ENCODE measurements at places on chromosomes 13 and 19.

GRCh38 chr13:114089341-114089740, 43.1 kb downstream of the RASA3 start:
- DNase-seq = no peak

GRCh38 chr19:19637523-19638251, 5.8 kb downstream of the GMIP start:
- no peak for DNase-seq

DNA sequence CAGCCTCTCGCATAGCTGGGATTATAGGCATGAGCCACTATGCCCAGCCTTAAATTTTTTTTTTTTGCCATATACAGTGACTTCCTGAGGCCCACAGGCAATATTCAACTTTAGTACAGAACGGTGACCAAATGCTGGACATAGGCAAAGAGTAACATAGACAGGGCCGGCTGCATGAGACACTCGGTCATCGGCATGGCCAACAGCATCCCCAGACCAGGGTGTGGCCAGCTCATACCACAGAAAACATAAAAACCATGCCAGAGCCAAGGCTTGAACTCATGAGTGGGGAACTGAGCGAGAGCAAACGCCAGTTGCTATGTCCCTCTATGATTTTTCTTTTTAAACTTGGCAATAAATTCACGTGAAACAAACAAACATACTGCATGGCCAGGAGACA, 17.0 kb downstream of the KANK2 start:
- DNase-seq = no peak

- peak; percentile 11 for DNase-seq
Measured at GRCh38 chr13:58566176-58566575, 934.6 kb downstream of the PCDH17 start.

DNA sequence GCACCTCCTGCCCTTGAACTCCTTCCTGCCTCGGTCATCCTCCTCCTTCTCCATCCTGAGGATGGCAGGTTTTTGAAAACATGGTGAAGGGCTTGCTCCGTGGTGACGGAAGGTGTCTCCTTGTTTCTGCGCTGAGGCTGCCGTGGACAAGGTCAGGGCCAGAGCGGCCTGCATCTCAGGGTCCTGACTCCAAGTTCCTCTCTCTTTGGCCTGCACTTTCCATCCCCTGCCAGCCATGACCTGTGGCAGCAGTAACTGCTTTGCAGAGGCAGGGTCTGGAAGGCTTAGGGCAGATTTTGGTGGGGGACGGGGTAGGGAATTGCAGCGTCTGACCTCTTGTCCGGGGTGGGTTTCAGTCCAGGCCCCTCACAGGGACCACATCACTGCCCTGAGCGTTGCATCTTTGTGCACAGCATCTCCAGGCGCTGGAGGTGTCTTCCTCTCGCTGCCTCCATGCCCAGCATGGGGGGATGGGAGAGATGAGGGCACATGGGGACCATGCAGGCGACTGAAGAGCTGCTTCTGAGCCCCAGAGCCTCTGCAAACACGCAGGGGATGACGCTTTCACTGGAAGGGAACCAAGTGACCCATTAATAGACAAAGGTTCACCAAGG, 216.8 kb downstream of the TEX29 start:
- DNase-seq = no peak

DNA sequence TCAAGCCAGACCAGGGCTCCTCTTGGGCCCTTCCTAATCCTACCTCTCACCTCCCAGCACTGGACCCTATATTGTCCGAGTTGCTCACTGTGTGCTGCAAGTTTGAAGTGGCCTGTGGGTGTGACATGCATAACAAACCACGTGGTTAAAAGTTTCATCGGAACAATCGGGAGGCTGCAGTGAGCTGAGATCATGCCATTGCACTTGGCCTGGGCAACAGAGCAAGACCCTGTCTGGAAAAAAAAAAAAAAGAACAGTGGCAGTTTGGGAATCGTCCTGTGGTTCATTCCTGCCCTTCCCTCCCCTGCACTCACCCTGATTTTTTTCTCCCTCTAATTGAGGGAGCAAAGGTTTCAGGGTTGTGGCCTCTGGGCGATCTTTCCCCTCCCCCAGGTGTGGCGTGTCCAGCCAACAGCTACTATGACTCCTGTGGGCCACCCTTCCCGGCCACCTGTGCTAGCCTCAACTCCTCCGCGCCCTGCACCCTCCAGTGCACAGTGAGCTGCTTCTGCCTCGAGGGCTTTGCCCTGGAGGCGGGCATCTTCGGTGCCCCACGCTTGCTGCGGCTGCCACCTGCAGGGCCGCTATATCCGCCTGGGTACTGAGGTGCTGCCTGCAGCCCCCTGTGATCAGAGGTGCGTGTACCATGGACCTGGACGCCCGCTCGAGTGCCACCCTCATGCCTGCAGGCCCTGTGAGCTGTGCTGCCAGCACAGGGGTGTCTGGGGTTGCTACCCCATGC, 16.3 kb upstream of the FXYD3 start:
- no peak for DNase-seq

DNA sequence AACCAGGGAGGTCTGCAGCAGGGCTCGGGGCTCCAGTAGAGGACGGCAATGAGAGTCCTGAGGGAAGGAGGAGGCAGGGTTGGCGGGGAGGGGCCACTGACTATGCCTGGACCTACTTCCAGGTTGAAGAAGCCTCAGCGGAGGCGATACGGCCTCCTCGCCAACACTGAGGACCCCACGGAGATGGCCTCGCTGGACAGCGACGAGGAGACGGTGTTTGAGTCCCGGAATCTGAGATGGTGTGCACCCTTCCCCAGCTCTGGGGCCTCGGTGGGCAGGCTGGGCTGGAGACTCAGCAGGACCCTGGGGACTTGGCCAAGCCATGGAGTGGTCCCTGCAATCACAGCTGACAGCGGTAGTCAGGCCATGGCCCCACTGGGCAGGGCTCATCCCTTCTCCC, 1.7 kb downstream of the FAM174C start:
- DNase-seq = no peak

GRCh38 chr13:90947976-90948375, 399.5 kb upstream of the MIR17HG start:
- DNase-seq = no peak

DNA sequence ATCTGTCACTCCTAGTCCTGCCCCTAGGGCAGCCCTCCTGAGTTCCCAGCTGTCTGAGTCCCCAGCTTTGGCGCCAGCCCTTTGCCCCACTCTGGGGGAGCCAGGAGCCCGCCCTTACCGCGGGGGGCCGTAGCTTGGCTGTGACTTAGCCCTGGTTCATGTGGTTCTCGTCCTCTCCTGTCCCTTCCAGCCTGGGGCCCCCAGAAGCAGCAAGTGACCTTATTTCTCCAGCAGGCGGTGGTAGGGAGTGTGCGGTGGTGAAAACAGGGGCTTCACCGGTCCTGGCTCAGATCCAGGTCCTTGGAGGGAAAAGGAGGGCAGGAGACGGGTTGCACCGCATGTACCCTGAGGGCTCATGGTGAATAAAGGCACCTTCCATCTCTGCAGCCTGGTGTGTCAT, 7.9 kb downstream of the GIPC3 start:
- DNase-seq = no peak

DNA sequence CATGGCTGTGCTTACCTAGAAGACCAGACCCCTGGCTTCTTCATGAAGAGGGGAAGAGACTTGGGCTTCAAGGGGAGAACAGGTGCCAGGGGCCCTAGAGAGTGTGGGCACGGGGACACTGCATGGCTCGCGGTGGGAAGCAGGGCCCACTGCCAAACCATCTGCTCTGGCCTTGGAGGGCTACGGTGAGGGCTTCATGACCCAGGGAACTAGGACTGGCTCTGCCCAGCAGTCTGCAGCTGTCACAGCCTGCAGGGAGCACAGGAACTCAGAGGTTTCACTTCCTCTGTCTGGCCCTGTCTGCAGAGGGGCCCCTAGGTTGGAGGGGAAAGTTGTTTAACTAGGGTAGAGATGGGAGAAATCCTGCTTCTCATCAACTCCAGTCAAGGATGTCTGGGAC, 4.3 kb downstream of the ERCC1 start:
- DNase-seq = no peak

- peak; percentile 34 for DNase-seq
Measured at GRCh38 chr13:36918246-36919131, 1.5 kb downstream of the SMAD9 start.

DNA sequence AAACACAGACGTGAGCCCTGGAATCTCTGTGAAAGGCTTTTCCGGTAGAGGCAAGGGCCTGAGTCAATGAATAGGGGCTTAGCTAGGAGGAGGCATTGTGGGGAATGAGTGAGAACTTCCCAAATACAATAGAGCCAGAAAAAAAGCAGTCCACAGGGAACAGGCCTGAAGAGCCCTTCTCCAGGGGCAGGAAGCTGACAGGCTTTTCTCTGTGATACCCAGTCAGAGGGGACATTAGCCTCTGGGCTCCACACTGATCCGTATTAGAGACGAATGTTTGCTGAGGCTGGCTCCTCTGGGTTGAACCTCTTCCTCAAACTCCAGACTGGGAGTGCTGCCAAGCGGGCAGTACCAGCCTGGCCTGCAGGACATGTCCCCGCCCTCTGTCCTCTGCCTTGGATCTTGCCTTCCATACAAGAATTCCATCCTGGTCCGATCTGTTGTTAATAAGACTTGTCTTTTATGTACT, 2.3 kb downstream of the DHRS12 start:
- no peak for DNase-seq

All from hindlimb muscle (tissue), 1 donor.